ENCODE measurements at places on chromosomes 3 and 15.

DNA sequence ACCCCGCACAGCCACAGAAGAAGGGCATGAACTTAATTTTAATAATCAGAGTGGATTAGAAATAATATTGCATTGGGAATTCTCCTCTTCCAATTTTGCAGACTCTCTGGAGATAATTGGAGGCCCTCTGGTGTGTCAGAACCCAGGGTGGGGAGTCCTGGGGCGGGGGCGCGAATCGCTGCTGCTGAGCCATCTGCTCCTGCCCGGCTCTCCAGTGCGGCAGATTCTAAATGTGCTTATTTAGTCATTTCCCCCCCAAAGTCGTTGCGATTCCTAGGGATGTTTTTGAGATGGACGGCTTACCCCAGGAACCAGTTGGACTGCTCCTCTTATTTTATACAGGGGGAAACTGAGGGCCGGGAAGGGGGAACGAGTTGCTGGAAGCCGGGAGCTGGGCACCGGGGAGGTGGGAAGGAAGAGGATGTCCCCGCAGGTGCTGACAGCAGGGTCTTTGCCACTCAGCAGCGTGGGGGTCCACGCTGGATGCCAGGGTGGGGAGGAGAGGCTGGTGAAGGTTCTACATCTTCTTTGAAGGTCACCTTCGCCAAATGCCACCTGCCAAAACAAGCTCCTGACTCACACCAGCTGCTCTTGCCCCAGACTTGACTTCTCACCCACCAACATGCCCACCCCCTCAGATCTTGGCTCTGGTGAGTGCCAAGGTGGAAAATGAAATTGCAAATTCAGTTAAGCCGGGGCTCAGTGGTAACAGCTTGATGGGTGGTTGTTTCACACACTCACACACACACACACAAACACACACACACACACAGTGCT, 91.3 kb upstream of the PRR23E start:
- DNase-seq: no peak

- no peak for DNase-seq
Measured at GRCh38 chr15:44620081-44620480, 43.4 kb downstream of the SPG11 start.

DNA sequence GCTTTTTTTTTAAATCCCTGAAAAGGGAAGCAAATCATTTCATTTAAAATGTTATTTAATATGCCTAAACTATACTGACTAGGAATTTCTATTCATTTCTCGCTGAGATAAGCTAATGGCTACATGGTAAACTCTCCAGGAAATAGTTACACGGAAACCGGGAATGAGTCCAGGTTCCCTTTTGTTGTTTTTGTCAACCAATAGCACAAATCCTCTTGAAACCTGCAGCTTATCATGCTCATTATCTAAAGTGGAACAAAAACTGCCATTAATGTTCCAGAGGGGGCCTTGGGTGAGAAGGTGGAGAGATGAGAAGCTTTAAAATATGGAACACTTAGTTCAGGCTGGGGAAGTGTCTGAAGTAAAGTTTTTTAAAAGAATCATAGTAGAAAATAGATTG, 113.5 kb upstream of the ALCAM start:
- no peak for DNase-seq

- no peak for DNase-seq
Measured at GRCh38 chr3:66638717-66639116, 137.9 kb upstream of the LRIG1 start.

DNA sequence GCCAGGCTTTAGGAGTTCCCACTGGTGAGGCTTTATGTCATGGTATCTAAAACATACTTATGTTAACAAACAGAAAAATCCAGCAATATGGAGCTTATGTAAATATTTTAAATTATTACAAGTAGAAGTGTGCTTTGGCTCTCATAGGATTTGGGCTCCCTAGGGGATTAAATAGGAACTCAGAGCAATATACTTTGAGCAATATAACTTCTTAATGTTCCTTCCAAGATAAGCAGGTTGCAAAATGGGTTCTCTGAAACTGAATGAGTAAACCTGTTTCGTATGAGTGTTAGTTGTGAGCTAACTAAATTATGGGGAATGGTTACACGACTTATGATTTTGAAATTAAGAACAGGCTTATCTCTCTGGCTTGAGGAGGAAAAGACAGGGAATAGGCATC, 366.1 kb upstream of the ZNF385D start:
- no peak for DNase-seq

- no peak for DNase-seq
Measured at GRCh38 chr3:20071175-20071574, 30.9 kb downstream of the KAT2B start.

- DNase-seq: no peak
Measured at GRCh38 chr3:30508339-30508738, 98.1 kb upstream of the TGFBR2 start.

DNA sequence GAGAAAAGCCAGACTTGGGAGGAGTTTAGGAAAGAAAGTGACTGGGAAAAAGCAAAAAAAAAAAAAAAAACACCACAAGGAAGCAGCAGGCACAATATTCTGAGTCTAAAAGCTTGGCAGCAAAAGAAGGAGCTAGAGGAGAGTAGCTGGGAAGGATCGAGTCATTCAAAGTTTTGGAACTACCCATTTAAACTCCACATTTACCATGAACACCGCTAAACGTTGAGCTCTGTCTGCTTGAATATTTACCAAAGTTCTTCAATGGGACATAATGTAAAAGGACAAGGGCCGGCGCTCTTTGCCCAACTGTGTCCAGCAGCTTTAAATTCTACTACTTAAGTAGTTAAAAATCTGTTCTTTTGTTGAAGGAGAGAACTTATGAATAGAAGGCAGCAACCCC, 481.9 kb downstream of the FOXP1 start:
- DNase-seq: no peak

DNA sequence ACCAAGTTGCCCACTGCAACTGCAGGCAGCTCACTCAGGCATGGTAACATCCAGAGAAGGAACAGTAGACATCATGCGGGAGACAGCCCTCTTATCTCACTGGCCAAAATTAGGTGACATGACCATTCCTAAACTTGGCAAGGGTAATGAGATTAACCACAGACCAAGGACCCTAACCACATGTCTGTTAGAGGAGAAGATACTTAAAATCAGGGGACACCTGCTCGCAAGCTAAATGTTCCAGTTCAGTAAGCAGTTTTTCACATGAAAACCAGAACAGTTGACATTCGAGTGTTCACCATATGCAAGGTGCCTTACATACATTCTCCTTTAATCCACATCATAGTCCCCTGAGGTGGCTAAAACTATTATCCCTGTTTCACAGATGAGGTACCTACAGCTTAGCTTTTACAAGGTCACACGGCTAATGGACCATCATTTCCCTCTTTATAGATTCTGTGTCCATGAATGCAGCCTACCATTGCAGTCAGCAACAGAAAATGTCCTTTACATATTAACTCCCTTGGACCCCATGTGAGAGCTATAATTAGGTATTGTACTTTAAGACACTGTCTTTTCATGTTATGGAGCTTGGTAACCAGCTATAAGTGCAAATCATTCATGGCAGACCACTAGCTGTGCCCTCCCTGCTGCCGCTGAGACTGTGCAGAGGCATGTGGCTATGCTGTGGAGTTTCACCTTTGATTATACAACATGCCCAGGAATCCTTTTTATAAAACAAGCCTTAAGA, 154.1 kb downstream of the LIPC start:
- no peak for DNase-seq

All from stimulated activated CD4-positive, alpha-beta T cell treated with anti-CD3 and anti-CD28 coated beads, Interleukin-15, amount 100 ng/mL, for 24 hours (primary cell).